ENCODE measurements at places on chromosomes 1 and 21.
A peak's percentile ranks its signal among the peaks of the same experiment; 100 is the strongest.

GRCh38 chr21:41507521-41508414 is at the start of gene TMPRSS2:
Gene TMPRSS2, minus strand, starts transcription at chr21:41508158. Its CDS starts 10,025 bp downstream, at chr21:41498133.
- DNase-seq, result peak; percentile 71

DNA sequence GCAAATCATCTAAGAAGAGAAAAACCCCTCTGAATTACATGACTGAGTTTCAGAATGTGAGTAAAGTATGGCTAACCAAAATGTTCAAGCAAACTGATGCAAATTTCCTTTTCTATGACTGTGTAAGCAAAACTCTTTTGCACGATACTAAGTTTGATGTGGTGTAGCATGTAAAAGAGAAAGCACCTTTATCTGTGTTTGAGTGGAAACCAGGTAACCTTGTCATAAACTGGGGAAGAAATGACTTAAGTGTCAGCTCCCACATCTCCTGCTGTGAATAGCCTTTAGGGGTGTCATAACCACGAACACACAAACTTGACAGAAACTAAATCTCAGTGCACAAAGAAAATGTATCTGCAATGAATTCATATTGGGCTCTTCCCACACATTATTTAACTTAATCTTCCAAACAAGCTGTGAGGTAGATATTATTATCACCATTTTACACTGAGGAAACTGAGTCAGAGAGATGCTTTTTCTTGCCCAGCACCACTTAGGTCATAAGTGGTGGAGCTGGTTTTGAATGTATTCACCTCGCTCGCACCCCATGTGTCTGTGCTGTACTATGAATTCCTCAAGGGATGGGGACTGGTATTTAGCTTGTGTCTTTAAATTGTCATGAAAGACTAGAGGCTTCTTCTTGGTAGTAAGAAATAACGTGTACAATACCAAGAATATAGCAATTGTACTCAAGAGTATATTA is 32.9 kb upstream of the IL12RB2 start:
- DNase-seq, result no peak

DNA sequence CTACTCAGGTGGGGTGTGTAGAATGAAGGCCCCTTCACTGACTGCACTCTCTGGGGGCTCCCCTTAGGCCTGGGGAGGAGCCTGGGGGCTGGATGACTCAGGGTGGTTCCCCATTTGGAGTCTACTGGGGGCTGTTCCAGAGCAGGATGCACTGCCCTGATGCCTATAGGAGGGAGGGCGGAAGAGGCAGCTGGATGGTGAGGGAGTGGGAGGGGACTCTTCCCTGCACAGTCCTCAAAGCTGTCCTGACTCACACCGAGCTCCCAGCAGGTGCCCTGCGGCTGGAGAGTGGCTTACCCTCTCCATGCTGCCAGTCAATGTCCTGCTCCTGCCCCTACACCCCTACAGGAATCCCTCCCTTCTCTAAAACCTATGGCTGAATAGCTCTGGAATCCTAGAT is 204.4 kb downstream of the TRABD2B start:
- DNase-seq, result no peak

DNA sequence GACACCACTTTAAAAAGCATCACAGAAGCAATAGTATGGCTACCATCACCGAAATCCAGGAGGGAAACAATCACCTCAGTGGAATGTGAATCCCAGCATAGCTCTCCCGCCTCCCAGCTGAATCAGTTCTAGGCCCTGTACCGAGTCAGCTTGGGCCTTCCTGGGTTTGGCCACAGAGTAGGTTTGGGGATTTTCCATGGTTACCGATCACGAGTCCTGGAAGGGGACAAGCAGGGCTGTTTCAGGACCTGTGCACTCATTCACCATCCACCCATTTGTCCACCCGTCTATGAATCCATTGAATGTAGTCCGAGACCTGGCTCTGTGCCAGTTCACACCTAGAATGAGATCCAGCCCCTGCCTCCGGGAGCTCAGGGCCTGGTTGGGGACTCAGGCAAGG is 94.2 kb downstream of the ARHGEF10L start:
- DNase-seq, result no peak

- no peak for DNase-seq
Measured at GRCh38 chr1:227775841-227776240, 39.6 kb upstream of the PRSS38 start.

- DNase-seq, result no peak
Measured at GRCh38 chr1:11806307-11806936, 431 bp downstream of the CLCN6 start.

DNA sequence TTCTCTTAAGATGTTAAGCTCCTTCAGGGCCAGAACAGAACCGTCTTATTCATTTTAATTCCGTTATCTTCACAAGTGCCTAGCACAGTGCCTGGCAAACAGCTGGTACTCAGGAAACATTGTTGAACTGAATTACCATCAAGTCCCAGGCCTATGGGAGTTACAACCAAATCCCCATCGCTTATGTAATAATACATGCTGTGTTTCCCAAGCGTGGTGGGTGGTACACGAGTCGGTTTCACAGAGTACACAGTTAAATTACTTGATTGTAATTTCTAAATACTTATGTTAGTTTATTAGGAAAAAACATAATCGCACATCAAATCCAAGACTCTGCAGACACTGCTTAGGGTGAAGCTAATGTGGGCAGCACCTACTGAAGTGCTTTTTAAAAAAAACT is 1.0 kb downstream of the ANGEL2 start:
- no peak for DNase-seq

- no peak for DNase-seq
Measured at GRCh38 chr1:150085406-150085805, 17.8 kb downstream of the VPS45 start.

- DNase-seq, result no peak
Measured at GRCh38 chr1:9128520-9129265, at the start of gene GPR157. Gene GPR157, minus strand, starts transcription at chr1:9129102. Its CDS starts 75 bp downstream, at chr1:9129027.

- no peak for DNase-seq
Measured at GRCh38 chr21:34697826-34698225, 29.0 kb downstream of the CLIC6 start.

DNA sequence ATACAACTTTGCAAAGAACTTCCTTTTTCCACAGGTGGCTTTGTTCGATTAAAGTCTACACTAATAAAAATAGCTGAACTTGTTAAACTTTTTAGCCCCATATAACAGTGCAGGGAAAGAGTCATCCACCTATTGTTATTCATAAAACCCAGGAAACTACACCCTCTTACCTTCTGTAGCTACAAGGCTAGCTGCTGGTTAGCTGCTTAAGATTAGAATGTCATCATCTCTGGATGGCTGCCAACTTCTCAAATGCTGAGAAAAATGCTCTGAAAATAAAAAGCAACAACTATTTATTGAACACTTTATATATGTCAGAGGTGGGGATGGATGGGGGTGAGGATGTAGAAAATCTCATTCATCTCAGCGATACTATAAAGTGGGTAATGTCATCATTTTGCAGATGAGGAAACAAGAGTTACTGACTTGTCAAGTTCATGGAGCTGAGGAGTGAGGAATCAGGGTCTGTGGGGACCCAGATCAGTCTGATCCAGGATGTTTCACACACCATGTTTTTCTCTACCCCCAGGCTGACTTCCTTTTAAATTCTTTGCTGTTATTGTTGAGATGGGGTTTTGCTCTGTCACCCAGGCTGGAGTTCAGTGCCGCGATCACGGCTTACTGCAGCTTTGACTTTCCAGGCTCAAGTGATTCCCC is 17.1 kb downstream of the ATP5PF start:
- DNase-seq, result no peak

DNA sequence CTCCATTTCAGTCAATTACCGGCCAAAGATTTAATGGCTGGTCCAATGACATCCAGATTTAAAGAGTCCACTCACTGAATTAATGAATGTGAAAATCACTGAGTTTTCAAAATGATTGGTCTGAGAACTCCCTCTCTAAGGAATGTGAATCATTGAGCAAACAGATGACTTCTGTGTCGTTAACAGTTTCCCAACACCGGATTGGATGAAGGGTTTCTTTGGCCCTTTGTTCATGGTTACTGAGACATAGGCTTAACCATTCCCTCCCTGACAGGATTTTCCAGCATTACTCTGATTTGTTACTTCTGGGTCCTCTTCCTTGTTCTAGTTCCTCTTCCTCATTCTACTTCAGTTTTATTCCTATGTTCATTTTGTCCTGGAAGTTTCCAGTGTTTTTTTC is 1.5 kb upstream of the CLDN17 start:
- DNase-seq, result no peak

- no peak for DNase-seq
Measured at GRCh38 chr1:231337043-231337471, 595 bp downstream of the EXOC8 start.

DNA sequence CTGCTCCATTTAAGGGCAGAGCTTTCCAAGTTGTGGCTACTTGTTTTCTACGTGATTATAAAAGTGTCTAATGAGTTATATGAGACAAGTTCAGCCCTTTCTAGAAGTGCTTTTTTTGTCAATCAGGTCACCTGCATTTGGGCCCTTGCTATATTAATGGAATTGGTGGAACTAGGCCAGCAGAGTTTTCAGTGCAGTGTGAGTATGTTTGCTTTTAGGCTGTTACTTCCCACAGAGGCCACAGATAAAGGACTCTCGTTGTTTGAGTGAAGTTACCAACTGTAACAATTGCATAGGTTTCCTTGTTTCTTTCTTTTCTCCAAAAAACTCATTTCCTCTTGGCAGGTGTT is 10.9 kb downstream of the SMAP2 start:
- DNase-seq, result no peak

DNA sequence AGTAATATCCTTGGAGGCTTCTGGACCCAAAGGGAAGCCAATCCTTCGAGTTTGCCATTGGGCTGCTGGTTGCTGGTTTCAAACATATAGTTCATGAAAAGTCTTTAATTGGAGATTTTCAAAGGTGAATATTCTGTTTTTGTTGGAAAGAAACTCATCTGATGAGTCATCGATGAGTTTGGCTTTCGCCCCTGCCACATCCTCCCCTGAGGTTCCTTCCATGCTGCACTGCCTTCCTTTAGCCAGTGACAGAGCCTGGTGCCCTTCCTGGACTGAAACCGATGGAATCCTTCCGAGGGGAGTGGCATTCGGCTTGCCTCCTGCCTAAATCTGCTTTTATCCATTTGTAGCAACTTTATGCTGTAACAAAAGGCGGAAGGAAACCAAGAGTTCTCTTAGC is 550.0 kb downstream of the KIF26B start:
- no peak for DNase-seq

- no peak for DNase-seq
Measured at GRCh38 chr1:6385488-6386191, 7.9 kb downstream of the ACOT7 start.

- no peak for DNase-seq
Measured at GRCh38 chr1:182357913-182358312, 33.7 kb downstream of the GLUL start.

- peak; percentile 27 for DNase-seq
Measured at GRCh38 chr1:87394513-87394912, 65.8 kb downstream of the LMO4 start.

DNA sequence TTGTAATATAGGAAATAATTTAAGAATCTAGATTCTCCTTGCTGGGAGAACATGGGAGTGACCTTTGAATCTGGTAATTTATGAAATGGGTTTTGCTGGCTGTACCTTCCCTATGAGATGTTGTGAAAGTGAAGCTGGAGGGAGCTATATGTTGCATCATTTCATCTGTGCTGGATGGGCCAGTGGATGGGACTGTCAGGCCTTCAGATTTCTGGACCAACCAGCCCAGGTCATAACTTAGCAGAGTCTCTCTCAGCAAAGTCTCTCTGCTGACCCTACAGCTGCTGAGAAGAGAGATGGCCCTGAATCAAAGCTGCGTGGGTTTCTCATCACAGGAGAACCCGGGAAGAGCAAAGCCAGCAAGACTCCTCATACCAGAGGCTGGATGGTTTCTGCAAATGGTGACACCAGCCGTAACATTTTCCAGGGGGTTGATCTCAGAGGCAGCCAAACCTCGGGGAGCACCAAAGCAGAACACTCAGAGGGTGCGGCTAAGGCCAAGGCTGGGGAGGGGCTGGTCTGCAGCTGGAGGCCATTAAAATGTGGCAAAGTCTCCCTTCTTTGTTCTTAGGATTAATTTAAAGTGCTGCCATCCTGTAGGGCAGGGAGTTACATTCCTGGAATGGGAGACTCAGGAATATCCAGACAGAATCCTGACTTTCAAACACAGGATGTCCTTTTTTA is 18.2 kb upstream of the PTGFRN start:
- no peak for DNase-seq

DNA sequence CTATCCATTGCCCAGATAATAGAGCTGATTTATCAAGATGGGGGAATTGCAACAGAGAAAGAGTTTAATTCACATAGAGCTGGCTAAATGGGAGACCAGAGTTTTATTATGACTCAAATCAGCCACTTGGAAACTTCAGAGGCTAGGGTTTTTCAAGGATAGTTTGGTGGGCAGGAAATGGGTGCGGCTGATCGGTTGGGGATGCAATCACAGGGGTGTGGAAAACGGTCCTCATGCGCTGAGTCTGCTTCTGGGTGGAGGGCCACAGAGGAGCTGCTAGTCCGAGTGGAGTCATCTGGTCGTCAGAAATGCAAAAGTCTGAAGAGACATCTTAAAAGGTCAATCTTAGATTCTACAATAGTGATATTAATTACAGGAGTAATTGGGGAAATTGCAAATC is 32.0 kb upstream of the FAM89A start:
- no peak for DNase-seq

GRCh38 chr1:34740161-34740868 is 14.5 kb upstream of the GJB5 start:
- DNase-seq, result no peak

GRCh38 chr1:38527373-38527966 is 332.1 kb downstream of the RRAGC start:
- DNase-seq, result no peak

DNA sequence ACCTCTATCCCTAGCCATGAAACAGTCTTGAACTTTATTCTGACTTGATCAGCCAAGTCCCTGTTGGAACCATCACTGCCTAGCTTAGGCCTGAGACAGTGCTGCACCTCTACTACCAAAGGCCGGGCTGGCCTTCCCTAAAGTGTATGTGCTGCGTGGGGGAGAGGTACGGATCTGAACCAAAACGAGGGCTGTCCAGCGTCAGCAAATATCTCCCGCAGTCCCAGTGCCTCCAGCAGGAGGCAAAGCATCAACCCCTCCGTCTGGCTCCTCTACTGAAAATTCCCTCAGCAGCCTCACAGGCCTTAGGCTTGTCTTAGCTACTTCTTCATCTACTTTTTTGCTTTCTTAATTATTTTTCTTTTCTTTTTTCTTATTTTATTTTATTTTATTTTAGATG is 33.3 kb upstream of the KIF26B start:
- no peak for DNase-seq

DNA sequence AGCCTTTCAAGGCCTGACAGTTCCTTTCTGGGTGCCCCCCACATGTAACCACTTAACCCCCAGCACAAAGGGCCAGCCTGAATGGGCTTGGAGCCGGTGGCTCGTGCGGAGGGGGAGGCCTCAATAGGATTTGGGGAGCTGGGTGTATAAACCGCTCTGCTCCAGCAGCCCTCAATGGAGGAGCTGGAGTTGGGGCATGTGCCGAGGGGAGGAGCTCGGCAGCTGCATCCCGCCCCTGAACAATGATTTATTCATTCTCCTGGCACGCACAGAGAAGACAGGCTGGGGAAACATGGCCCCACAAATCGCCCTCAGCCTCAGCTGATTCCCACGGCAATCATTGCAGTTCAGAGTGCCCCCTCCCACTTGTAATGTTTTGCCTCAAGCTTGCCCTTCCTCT is 6.9 kb upstream of the C1orf216 start:
- DNase-seq, result no peak

GRCh38 chr1:91944087-91944486 is 5.1 kb upstream of the BRDT start:
- DNase-seq, result no peak
